ENCODE measurements at places on chromosomes 5 and 9. TPM values are rescaled to one million over a fixed set of nuclear protein-coding genes. Genes with fewer than 3 reads are reported as not detected.

GRCh38 chr5:107451028-107451427 is 219.7 kb downstream of the EFNA5 start:
- DNase-seq, result no peak

GRCh38 chr5:111261610-111262009 is 37.4 kb downstream of the CAMK4 start:
- no peak for DNase-seq

GRCh38 chr9:108836781-108837180 is 19.0 kb downstream of the ACTL7B start:
- no peak for DNase-seq

DNA sequence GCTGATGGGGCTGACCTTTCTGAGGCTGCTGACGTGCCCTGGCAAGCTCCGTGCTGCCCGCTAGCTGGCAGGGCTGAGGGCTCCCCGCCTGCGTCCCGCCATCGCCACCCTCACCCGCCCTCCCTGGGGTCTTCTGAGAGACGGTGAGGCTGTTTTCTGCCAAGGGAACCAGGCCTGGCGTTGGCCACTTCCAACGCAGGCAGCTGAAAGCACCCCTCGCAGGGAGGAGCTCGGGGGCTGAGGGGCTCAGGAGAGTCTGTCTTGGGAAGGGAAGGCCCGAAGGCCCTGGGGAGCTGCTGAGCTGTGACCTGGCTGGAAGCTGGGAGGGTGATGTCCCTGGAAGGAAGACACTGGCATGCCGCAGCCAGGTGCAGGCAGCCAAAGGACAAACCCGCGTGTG is 9.8 kb upstream of the TMEM250 start:
- no peak for DNase-seq

DNA sequence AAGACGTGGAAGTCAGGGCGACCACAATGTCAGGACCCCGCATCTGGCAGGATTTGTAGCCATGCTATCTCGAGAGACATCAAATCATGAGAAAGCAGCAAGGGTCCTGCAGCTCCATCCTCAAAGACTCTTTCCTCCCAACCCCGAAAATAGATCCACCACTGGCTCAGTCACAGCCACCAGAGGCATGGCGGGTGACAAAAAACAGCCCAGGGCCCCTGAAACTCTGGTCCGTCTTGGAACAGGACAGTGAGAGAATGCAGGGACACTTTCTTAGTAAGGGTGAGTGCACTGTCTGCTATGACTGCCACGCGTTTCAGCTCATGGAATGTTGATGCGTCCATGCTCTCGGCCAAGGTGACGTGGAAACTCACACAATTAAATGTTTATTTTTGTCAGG is 220.9 kb downstream of the IRX2 start:
- no peak for DNase-seq

DNA sequence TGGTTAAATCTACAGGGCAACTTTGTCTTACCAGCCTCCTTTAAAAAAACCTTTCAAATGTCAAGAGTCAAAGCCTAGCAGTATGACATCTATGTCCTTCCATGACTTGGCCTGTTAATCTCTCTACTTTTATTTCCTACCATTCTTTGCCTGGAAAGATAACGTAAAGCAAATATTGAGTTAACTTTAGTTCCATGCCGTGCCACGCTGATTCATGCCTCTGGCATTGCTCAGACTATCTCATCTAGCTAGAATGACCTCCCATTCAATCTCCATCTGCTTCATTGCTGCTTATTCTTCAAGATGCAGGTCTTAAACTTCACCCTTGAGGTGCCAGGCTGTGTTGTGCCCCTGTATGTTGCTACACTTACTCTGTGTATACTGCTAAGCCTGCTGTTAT is 729.8 kb downstream of the EFNA5 start:
- no peak for DNase-seq

DNA sequence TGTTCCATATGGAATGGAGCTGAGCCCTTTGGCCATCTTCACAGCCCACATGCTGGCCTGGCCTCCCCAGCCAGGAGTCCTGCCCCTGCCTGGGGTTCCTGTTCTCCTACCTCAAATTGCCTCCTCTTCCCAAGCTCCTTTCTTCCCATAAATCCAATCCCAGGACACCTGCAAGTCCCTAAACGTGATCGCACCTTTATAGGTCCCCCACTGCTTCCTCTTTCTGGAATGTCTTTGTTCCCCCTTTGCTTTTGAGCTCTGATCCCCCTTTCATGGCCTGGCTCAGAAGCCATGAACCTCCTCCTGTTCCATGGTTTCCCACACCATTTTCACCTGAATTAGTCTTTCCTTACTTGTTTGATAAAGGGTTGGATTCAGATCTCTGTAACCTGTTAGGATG is 68.5 kb downstream of the TRPC7 start:
- DNase-seq, result no peak

DNA sequence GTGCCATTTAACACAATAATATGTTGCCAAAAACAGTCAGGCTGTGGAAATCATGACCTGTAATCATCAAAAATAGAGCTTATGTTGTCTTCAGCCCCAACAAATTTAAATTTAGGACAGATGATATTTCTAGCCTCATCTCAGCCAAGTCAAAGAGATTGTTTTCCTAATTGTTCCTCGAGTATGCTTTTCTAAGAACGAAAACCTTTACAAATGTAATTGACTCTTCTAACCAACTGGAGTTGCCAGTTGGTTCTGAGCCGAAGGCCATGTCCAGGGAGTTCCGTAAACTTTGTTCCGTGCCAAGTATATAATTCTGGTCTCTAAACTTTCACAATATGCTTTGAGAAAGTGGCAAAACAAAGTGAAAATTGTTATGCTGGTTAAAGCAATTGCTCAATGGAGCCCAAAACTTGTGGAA is 160.8 kb downstream of the CEMIP2 start:
- DNase-seq, result no peak

DNA sequence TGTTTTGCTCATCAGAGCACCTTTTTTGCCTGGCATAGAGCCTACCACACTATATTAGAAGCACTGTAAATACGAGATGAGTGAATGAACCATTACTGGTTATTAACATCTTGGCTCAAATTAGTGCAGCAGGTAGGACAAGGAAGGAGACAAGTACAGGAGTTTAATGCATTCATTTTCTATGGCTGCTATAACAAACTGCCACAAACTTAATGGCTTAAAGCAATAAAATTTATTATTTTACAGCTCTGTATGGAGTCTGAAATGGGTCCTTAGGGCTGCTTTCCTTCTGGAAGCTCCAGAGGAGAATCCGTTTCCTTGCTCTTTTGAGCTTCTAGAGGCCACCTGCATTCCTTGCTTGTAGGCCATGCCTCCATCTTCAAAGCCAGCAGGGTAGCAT is 59.1 kb downstream of the PDE6A start:
- DNase-seq, result no peak

DNA sequence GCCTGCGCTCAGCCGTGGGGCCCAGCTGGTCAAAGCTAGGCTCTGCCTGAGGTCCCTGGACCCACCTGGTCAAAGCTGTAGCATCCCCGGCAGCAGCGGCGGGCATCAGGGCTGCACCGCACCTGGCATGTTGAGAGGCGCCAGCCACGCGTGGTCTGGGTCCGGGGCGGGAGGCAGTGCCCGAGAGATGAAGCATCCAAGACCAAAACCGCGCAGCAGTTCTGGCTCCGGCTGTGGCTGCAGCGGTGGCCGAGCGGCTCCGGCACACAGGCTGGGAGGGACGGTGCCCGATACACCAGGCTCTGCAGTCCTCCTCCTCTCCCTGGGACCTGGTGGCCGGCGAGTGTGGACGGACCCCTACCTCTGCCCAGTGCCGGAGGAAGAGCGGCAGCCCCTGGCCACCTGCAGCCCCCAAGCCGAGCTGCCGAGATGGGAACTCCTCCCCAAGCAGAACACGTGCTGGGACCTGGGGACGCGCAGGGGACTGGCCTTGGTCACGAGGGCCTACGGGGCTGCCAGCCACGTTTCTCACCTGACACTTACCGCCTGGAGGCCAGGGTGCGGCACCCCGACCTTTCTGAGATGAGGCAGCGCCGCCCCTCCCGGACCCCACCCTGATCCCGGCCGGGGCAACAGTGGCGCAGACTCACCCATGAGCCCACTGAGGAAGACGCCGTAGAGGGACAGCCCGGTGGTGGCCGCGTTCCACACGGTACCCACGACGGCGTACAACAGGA is 33.0 kb downstream of the SLC9A3 start:
- DNase-seq, result no peak

- no peak for DNase-seq
These were observed 657.6 kb upstream of the RIOK2 start for GRCh38 chr5:97840643-97841042.

DNA sequence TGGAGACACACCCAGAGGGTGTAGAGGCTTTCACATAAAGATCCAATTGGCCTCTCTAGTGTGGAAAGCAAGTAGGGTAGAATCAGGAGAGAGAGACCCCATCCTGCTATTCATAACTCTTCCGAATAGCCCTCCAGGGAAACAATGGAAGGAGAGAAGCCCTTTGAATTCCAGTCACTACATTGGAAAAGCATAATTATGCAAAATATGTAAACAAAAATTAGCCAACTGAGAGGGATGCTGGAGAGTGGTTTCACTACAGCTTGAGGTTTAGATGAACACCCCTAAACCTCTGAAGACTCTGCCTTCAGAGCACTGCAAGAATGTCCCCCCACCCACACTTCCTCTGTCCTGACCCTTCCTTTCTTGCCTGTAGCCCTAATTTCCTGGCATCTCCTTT is 197.3 kb upstream of the ANKRD55 start:
- DNase-seq, result no peak

GRCh38 chr9:33295571-33295970 is 5.3 kb downstream of the NFX1 start:
- DNase-seq, result no peak

GRCh38 chr9:36402536-36402935 is 2.5 kb upstream of the RNF38 start:
- DNase-seq, result no peak

GRCh38 chr5:143239882-143240518 is 163.5 kb downstream of the NR3C1 start:
- no peak for DNase-seq

DNA sequence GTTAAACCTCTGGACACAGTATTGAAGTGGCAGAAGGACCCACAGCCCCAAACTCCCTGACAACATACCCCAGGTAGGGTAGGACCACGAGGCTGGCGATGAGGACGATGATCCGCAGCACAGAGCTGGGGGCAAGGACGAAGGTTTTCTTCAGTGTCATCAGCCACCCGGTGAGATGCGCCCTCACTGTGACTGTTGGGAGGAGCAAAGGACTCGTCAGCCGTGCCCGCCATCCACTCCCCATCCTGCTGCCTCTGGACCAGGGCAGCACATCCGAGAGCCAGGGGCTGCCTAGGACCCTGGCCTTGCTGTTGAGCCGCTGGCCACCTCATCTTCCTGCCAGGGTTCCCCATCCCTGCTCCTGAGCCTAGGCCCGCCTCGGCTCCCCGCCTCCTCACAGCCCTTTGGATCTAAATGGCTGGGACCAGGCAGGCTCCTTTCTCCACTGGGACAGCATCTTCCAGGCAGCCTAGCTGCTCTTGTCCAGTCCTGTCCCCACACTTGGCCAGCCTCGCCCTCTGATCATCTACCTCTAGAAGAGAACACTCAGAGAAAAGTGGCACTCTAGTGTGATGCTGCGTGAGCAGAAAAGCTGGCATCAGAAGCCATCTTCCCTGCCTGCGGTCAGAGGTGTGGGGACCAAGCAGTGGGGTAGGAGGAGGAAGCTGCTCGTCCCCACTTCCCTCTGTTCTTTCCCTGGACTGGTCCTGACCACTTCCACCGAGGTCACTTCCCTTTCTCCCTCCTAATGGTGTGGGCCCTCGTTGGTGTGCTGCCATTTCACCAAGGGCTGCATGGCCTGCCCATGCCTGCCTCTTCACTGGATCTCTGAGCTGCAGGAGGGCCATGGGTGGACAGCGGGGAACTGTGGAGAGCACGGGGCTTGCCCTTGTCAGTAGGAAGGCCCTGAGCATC is 49.2 kb downstream of the OTULIN start:
- DNase-seq, result no peak

DNA sequence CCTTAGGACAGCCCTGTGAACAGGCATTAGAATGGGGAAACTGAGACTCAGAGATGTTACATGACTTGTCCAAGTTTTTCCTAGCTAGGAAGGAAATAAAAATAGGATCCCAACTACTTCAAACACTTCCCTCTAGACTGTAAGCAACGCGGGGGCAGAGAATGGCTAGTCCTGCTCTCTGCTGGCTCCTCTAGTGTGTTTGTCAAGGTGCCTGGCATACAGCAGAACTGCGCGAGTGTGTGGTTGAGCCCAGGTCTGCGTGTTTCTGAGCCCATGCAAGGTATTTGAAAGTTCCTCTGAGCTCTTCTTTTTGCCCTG is 152.5 kb downstream of the MACROH2A1 start:
- no peak for DNase-seq

MGAT4B gene
- total RNA-seq, result 232 TPM

C5orf34 gene
- total RNA-seq, result 3.6 TPM

GLRA1 gene
- not detected for total RNA-seq

ADCY2 gene
- not detected for total RNA-seq

ZMAT2 gene
- total RNA-seq, result 38.3 TPM

FAM221B gene
- total RNA-seq, result not detected

KIF4B gene
- not detected for total RNA-seq

SLC6A18 gene
- not detected for total RNA-seq

CCL28 gene
- total RNA-seq, result 6.2 TPM

Data from epithelial cell of proximal tubule (primary cell).